ENCODE measurements at places on chromosomes 7 and 10.

- no peak for DNase-seq
These were observed 73.8 kb downstream of the TAF3 start for GRCh38 chr10:7892146-7892545.

DNA sequence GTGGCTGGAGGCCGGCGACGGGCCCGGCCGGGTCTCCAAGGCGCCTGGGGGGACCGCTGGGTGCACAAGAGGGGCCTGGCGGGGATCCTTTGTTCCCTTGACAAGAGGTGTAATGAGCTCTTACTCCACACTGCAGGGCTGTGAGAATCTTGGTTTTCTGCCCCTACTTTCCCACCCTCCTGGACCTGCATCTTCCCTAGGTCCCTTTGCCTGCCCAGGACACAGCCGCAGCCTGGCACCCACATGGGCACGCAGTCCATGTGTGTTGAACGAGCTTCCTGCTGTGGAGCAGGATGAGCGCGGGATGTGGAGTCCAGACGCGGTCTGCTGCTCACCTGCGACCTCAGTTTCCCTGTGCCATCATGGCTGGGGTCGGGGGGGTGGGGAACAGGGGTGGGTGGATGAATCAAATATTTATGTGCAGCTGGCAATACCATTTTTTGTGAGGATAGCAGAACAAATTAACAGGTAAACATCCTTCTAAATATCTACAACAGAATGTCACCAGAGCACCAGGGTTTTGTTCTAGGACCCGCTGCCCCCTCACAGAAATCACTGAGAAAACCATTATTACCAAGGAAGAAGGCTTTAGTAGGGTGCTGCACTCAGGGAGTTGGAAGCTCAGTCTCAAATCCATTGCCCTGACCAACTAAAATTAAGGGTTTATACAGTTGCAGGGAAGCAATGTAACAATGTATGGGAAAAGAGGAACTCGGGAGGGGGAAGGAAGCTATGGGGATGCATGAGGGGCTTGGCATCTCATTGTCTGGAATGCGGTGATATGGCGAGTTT is 474 bp upstream of the NSMCE4A start:
- no peak for DNase-seq

GRCh38 chr7:67019562-67020390 is 23.1 kb downstream of the TYW1 start:
- peak; percentile 67 for DNase-seq

DNA sequence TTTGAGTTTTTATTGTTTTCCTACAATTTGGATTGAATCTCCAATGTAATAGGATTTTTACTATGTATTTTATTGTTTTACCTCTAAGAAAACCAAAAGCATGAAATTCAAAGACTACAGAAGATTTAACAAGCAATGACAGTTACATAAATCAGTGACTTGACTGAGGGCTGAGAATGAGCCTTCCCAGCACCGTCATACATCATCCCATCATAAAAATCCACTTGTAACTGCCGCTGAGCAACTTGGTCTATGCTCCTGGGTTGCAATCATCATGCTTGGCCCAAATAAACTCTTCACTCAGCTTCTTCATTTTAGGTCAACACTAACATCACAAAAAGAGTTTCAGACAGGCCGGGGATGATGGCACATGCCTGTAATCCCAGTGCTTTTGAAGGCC is 13.5 kb downstream of the LARP4B start:
- DNase-seq: no peak

GRCh38 chr7:139966949-139967348 is 95.8 kb downstream of the PARP12 start:
- DNase-seq: no peak

DNA sequence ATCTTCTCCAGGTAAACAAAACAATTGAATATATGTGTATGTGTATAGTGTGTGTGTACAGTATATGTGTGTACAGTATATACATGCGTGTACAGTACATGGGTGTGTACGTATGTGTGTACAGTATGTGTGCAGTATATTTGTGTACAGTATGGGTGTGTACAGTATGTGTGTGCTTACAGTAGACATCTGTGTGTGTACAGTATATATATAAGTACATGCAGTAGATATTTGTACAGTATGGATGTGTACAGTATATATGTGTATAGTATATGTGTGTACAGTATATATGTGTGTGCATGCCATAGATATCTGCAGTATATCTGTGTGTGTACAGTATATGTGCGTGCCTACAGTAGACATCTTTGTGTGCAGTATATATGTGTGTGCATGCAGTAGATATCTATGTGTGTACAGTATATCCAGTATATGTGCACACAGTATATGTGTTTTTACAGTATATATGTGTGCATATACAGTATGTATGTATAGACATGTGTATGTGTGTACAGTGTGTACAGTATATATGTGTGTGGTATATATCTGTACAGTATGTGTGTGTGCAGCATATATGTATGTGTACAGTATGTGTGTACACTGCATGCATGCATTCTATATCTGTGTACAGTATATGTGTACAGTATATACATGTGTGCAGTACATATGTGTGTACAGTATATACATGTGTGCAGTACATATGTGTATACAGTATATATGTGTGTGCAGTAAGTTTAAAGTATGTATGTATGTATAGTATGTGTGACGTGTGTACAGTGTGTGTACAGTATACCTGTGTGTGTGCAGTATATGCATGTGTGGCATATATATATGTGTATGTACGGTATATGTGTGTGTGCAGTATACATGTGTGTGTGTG is 37.3 kb upstream of the SLC39A12 start:
- DNase-seq: no peak

GRCh38 chr10:103761075-103761920 is 94.1 kb downstream of the SH3PXD2A start:
- DNase-seq: no peak

GRCh38 chr7:75662579-75663301 is 76.0 kb downstream of the HIP1 start:
- no peak for DNase-seq

- DNase-seq: no peak
These were observed 10.7 kb upstream of the KPNA7 start for GRCh38 chr7:99218406-99219184.

DNA sequence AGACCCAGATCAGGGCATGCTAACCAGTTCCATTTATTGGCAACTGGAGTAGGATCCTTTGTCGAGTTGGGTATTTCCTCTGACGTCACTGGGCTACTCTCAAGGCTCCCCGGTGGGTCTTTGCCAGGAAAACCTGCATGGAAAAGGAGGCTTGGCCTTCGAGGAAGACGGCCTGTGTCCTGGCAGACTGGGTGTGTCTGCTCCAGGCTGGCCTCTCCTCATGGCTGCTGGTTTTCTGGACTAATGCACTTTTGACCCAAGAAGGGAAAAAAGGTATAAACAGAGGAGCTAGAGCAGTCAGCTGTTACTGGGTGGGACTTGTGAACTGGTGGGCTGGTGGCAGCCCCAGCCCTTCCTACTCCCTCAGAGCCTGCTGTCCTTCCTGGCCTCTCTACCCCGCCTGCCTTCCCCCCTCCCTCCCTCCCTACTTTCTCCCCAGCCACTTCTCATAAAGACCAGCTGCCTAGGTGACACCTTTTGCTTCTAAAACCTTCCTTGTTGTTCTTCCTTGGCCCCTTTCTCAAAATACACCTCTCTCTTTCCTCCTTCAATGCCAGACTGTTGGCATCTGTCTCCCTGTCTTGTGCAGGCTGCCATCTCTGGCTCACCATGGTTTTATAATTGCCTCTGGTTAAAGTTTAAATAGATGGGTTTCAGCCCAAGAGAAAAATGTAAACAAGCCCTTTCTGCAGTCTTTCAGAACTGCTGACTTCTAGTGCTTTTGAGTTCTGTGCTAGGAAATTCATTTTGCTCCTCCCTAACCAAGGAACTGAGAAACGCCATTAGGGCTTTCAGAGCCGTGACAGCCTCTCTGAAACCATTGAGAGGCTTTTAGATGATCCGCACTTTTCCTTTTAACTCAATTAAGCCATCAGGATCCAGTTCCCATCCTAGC is 101.8 kb upstream of the MKLN1 start:
- peak; percentile 16 for DNase-seq

GRCh38 chr7:44127161-44127560 is 3.8 kb upstream of the POLD2 start:
- no peak for DNase-seq

DNA sequence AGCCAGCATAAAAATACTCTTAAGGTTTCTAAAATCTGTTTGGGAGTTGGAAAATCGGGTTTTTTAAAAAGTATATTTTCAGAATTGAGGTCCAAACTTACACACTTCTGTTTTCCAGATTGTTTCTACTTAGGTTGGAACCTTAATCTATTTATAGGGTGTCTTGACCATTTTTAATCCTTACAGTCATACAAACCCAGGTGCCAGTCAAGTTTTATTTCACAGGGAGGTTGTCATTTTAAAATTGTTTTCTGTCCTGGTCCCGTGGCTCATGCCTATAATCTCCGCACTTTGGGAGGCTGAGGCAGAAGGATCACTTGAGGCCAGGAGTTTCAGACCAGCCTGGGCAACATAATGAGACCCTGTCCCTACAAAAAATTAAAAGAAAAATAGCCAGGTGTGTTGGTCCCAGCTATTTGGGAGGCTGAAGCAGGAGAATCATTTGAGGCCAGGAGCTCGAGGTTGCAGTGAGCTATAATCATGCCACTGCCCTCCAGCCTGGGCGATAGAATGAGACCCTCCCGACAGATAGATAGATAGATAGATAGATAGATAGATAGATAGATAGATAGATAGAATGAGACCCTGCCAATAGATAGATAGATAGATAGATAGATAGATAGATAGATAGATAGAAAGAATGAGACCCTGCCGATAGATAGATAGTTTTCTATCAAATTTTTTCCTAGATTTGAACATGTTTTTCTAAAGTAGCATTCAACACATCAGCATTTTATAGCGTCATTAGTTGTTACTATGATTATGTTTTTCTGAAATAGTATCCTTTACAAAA is 47.3 kb upstream of the NCF1 start:
- DNase-seq: no peak

DNA sequence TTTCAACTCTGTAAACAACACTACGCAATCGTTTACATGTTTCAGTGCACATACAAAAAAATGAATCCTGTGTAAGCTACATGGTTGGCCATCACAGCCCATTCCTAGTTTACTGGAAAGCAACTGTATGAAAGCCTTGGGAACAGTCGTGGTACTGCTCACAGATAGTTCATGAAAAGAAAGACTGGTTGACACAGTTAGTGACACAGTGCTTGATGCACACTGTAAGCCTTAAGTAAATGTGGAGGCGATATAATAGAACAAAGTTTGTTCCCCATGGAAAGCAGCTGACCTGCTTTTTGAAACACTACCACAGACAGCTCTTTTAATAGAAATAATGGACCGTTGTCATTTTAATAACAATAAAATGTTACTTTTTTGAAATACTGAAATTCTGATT is 5.1 kb downstream of the CACNA2D1 start:
- DNase-seq: no peak

GRCh38 chr7:101972627-101973026 is 155.2 kb downstream of the CUX1 start:
- DNase-seq: no peak

DNA sequence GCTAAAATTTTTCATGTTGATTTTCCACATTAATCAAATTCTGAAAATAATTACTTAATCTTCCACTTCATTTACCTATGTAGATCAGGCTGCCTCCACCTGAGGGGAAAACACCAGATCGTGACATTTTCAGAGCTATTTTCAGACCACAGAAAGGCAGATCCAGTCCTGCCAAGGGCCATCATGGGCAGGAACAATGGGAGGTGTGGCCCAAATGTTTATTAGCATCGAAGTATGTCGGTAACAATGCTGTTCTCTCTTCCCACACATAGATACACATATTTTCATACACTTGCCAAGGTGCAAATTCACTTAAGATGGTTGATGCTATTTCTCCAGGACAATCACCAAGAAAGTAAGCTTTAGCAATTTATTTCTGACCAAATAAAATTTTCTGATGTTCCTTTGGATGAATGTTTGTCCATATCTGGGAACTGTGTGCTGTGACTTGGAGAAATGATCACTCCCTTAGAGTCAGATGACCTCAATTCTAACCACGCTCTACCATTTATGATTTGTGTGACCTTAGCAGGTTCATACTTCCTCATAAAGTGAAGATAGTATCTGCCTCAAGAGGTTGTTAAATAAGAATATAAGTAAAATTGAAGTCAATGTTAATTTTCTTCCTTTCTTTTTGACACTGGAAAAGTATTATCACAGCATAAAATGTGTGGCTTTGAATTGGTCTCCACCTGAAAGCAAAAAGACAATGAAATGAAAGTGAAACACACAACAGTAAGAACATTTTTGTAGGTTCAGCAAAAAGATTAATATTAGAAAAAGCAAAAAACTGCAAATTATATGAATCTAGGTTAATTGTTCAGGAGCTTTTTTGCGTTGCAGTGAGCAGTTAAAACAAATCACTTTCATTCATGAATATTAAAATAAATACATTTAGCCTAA is 310.4 kb upstream of the PHF14 start:
- DNase-seq: no peak

GRCh38 chr7:30114536-30115238 is 20.1 kb upstream of the MTURN start:
- no peak for DNase-seq

DNA sequence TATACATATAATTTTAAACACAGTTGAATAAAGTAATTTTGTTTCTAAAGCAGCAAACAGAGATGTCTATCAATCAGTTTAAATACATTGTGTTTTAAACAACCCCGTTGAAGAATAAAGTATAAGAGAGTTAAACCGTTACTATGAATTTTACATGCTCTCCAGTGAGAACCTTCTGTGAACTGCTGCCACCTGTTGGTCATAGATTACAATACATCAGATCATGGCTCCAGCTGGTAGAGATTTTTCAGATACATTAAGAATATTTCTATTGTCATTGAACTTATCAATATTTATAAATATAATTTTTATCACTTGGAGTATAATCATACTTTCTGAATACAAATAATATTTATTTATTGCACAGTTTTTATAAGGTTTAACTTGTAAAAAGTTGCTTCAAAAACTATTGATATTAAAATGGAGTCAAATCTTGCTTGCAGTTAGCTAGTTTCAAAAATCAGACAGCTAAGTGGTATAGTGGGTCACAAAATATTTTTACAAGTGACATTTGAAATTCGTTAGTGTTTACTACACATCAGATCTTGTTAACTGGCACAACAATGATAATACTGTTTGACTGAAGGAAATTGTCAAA is 561.2 kb upstream of the PHF14 start:
- peak; percentile 3 for DNase-seq

GRCh38 chr10:57897611-57898010 is 370.1 kb downstream of the IPMK start:
- DNase-seq: no peak

DNA sequence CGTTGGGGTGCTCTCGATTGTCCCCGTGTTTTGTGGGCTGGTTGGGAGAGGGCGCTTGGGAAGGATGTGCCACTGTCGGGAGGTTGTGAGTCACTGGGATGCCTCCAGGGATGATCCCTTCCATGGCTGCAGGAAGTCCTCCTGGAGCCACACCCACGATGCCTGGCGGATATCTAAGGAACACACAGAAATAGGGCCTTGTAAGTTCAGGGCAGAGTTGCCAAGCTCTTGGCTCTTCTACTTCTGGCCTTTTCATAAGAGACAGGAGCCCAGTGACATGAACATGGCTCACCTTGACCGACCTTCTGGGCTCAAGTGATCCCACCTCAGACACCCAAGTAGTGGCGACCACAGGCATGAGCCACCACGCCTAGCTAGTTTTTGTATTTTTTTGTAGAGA is 47.6 kb downstream of the ZRANB1 start:
- DNase-seq: no peak

- peak; percentile 49 for DNase-seq
These were observed 41.3 kb upstream of the GGCT start for GRCh38 chr7:30545791-30546555.

Measured in fibroblast of skin of abdomen (primary cell).